HCT116 (cell line): ENCODE measurements at places on chromosomes 1 and 21. TPM values are rescaled to one million over a fixed set of nuclear protein-coding genes. Genes with fewer than 3 reads are reported as not detected.
A peak's percentile ranks its signal among the peaks of the same experiment; 100 is the strongest.

NEGR1 gene
- 0.05 TPM for total RNA-seq

GRCh38 chr1:42334240-42335049 lies 590 bp downstream of the FOXJ3 start:
- peak overlapping the region; percentile 85 for H3K27ac ChIP-seq
- peak overlapping the region; percentile 95 for H3K4me3 ChIP-seq
- no peaks in the 10 kb centered on the region for H3K36me3 ChIP-seq
- H3K4me1 ChIP-seq = peaks cover 15% of the 10 kb centered on the region
- no peaks in the 10 kb centered on the region for H3K27me3 ChIP-seq
- DNase-seq = peak; percentile 31

DNA sequence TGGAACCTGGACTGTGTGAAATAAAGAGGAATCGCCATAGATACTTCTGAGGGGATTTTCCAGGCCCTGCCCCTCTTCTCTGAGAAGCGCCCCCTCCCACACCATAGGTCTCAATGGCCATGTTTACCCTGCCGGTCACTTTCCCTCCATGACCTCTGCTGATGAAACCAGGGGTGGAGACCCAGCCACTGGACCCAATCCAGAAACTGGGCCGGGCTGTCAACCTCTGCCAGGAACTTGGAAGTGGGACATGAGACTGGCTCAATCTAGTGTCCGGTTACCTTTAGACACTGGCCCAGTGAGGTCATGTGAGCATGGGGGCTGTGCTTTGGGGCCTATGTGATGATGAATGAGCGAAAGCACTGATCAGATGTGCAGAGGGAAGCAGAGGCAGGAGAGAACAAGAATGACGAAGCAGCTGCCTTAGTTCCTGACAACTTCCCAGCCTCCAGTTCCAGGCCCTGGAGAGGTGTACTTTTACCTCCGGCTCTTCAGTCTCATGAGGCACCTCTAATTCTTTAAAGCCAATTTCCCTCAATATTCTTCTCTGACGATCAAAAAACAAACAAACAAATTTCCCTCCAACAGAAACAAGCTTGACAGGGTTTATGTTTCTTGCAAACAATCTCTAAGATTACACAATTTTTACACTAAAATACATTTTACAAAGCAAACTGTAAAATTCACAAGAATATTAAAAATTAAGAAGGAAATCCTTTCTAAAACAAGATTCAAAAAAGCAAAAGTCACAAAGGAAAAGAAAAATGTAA lies 4.9 kb downstream of the ASAP3 start:
- H3K27me3 ChIP-seq = no peaks in the 10 kb centered on the region
- H3K4me1 ChIP-seq = peaks cover 30% of the 10 kb centered on the region
- no peak for DNase-seq
- no peak overlapping the region for H3K4me3 ChIP-seq

DNA sequence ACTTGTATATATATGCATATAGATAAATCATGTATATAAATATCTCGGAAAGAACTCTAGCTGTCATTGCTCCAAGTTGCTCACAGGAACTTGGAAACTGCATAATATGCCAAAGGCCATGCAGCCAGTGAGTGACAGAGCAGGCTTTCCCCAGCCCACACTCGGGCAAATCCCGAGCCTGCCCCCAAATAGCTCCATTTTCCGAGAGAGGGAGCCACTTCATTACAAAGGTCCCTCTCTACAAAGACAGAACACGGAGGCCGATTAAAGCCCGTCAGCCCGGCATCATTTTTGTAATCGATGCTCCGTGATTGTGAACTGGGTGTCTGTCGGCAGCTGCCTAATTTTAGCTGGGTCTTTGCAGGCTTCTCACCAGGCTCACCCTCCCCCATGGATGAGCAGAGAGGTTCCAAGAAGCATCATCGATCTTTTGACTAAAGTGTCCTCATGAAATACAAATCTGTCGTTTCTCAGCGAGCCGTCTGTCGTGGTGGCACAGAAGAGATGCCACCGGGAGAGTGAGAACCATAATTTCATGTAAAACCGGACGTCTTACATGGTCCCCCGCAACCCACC lies 663.9 kb downstream of the PTPRU start:
- H3K36me3 ChIP-seq = no peaks in the 10 kb centered on the region
- no peak for DNase-seq
- H3K4me1 ChIP-seq = no peaks in the 10 kb centered on the region
- H3K27me3 ChIP-seq = peaks cover 45% of the 10 kb centered on the region

- H3K36me3 ChIP-seq = no peaks in the 10 kb centered on the region
- H3K27ac ChIP-seq = no peak overlapping the region
- no peaks in the 10 kb centered on the region for H3K4me1 ChIP-seq
- H3K27me3 ChIP-seq = no peaks in the 10 kb centered on the region
- H3K4me3 ChIP-seq = no peak overlapping the region
Measured at GRCh38 chr1:5189384-5189783, 535.0 kb downstream of the AJAP1 start.

GRCh38 chr21:43192501-43193081 lies 23.8 kb downstream of the CRYAA start:
- no peak overlapping the region for H3K4me3 ChIP-seq
- peaks cover 10% of the 10 kb centered on the region for H3K27me3 ChIP-seq
- no peak for DNase-seq
- H3K36me3 ChIP-seq = no peaks in the 10 kb centered on the region
- no peak overlapping the region for H3K27ac ChIP-seq
- no peaks in the 10 kb centered on the region for H3K4me1 ChIP-seq

DNA sequence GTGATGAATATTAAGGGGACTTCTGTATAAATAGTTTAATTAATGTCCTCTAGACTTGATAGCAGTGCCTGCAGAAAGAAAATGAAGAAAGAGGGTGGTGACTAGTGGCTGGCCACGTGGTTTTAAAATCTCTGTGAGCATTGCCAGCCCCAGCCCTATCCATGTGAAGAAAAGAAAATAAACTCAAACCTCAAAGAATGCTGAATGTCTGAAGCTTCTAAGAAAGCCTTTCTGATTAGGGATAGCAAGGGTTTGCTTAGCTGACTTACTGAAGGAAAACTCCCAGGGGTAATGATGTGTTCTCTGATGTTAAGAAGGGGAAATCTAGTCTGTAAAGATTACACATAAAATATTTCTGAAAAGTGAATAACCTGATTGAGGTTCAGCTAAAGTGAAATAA lies 31.8 kb downstream of the ADGRL2 start:
- DNase-seq = no peak
- no peak overlapping the region for H3K27ac ChIP-seq
- no peak overlapping the region for H3K4me3 ChIP-seq
- H3K27me3 ChIP-seq = peaks cover 30% of the 10 kb centered on the region; the same call in 1 of the 2 replicates

DNA sequence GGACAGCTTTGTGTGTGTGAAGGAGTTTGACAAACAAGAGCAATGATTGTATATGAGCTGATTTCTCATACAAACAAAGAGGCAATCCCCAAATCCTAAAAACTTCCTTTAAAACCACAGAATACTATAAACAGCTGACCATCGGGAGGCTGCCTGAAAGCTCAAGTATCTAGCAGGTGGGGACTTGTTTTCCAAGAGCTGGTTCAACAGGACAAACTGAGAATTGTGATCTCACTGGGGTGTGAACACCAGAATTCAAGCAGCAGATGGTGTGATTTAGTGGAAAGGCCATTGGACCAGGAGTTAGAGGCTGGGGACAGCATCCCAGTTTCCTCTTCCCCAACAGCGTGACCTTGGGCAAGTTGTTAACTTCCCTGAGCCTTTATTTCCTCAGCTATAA lies 13.9 kb downstream of the LMX1A start:
- DNase-seq = no peak
- H3K4me1 ChIP-seq = no peaks in the 10 kb centered on the region
- no peaks in the 10 kb centered on the region for H3K36me3 ChIP-seq
- H3K27me3 ChIP-seq = peaks cover 71% of the 10 kb centered on the region

GNG5 gene
- 193 TPM for total RNA-seq

B3GALNT2 gene
- 36.8 TPM for total RNA-seq

- H3K4me1 ChIP-seq = no peaks in the 10 kb centered on the region
- no peaks in the 10 kb centered on the region for H3K36me3 ChIP-seq
- H3K27ac ChIP-seq = no peak overlapping the region
- no peaks in the 10 kb centered on the region for H3K27me3 ChIP-seq
Measured at GRCh38 chr1:171985639-171986038, 144.3 kb downstream of the DNM3 start.

- H3K4me1 ChIP-seq = peaks cover 4% of the 10 kb centered on the region
- no peak overlapping the region for H3K4me3 ChIP-seq
- DNase-seq = no peak
- H3K36me3 ChIP-seq = no peaks in the 10 kb centered on the region
- H3K27me3 ChIP-seq = no peaks in the 10 kb centered on the region
- no peak overlapping the region for H3K27ac ChIP-seq
Measured at GRCh38 chr1:47184090-47184821, 5.6 kb downstream of the PDZK1IP1 start.

- H3K27me3 ChIP-seq = no peaks in the 10 kb centered on the region
- no peak for DNase-seq
- H3K4me1 ChIP-seq = peaks cover 8% of the 10 kb centered on the region
- no peak overlapping the region for H3K27ac ChIP-seq
- H3K4me3 ChIP-seq = no peak overlapping the region
Measured at GRCh38 chr1:78011050-78011449, 6.3 kb downstream of the DNAJB4 start.

GRCh38 chr1:9960011-9960410 lies 16.7 kb downstream of the NMNAT1 start:
- H3K36me3 ChIP-seq = no peaks in the 10 kb centered on the region
- peaks cover 26% of the 10 kb centered on the region for H3K4me1 ChIP-seq
- DNase-seq = no peak

DNA sequence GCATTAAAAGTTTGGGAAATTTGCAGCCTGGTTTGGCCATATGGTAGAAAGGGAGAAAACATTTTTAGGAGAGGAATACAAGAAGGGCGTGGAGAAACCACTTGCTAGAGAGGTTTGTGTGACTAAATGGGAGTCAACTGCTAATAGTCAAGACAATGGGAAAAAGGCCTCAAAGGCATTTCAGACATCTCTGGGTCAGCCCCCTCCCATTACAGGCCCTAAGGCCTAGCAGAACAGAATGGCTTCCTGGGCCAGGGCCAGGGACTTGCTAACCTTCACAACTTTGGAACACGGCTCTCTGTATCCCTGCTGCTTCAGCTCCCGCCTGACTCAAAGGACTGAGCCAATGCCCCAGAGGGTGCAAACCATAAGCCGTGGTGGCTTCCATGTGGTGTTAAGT lies 752.3 kb upstream of the ADAMTS5 start:
- DNase-seq = no peak
- no peak overlapping the region for H3K27ac ChIP-seq
- H3K4me3 ChIP-seq = no peak overlapping the region

PLA2G2D gene
- total RNA-seq = not detected

DNAJC28 gene
- 0.81 TPM for total RNA-seq

GRCh38 chr1:15004396-15004795 lies 149.2 kb upstream of the TMEM51 start:
- H3K36me3 ChIP-seq = no peaks in the 10 kb centered on the region
- H3K27ac ChIP-seq = no peak overlapping the region
- H3K27me3 ChIP-seq = no peaks in the 10 kb centered on the region
- DNase-seq = no peak
- H3K4me3 ChIP-seq = no peak overlapping the region

TDRD10 gene
- not detected for total RNA-seq

GRCh38 chr1:202586018-202586821 lies 124.0 kb downstream of the SYT2 start:
- H3K27ac ChIP-seq = no peak overlapping the region
- H3K27me3 ChIP-seq = no peaks in the 10 kb centered on the region
- no peak for DNase-seq
- H3K36me3 ChIP-seq = no peaks in the 10 kb centered on the region
- peaks cover 22% of the 10 kb centered on the region for H3K4me1 ChIP-seq
- H3K4me3 ChIP-seq = no peak overlapping the region

GRCh38 chr1:33820804-33821203 lies 43.1 kb upstream of the HMGB4 start:
- peaks cover 51% of the 10 kb centered on the region for H3K27me3 ChIP-seq
- no peak overlapping the region for H3K27ac ChIP-seq
- H3K4me3 ChIP-seq = no peak overlapping the region
- no peaks in the 10 kb centered on the region for H3K36me3 ChIP-seq
- H3K4me1 ChIP-seq = no peaks in the 10 kb centered on the region
- no peak for DNase-seq

GRCh38 chr1:149936170-149936991 lies at the start of gene MTMR11:
Gene MTMR11, minus strand, starts transcription at chr1:149936879. Its CDS starts 232 bp downstream, at chr1:149936647.
- H3K27ac ChIP-seq = peak within 1 kb of the TSS; percentile 89
- no peaks in the 10 kb centered on the region for H3K36me3 ChIP-seq
- peak within 1 kb of the TSS; percentile 64 for H3K4me3 ChIP-seq

S100A9 gene
- total RNA-seq = 0.59 TPM

GRCh38 chr1:116972674-116973030 lies 28.9 kb upstream of the CD101 start:
- no peak overlapping the region for H3K4me3 ChIP-seq
- H3K4me1 ChIP-seq = no peaks in the 10 kb centered on the region
- no peaks in the 10 kb centered on the region for H3K27me3 ChIP-seq

AJAP1 gene
- not detected for total RNA-seq

GBP7 gene
- total RNA-seq = not detected

DNA sequence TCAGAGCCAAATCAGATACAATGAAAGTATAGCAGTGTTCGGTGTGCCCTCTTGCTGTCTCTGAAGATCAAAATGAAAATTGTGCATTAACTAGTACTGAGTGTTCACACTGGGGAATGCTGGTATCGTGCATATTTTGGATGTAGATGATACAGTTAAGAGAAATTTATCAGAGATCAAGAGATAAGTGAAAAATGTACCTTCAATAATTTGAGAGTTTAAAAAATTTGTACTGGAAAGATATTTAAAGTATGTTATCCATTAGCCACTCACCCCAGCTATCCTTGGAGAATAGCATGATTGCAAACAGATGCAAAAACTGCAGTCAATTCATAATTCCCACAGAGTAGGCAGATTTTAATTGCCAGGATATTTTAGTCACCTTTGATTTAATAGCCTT lies 56.4 kb downstream of the GREM2 start:
- no peak for DNase-seq
- no peaks in the 10 kb centered on the region for H3K27me3 ChIP-seq
- H3K36me3 ChIP-seq = no peaks in the 10 kb centered on the region
- no peaks in the 10 kb centered on the region for H3K4me1 ChIP-seq

DNA sequence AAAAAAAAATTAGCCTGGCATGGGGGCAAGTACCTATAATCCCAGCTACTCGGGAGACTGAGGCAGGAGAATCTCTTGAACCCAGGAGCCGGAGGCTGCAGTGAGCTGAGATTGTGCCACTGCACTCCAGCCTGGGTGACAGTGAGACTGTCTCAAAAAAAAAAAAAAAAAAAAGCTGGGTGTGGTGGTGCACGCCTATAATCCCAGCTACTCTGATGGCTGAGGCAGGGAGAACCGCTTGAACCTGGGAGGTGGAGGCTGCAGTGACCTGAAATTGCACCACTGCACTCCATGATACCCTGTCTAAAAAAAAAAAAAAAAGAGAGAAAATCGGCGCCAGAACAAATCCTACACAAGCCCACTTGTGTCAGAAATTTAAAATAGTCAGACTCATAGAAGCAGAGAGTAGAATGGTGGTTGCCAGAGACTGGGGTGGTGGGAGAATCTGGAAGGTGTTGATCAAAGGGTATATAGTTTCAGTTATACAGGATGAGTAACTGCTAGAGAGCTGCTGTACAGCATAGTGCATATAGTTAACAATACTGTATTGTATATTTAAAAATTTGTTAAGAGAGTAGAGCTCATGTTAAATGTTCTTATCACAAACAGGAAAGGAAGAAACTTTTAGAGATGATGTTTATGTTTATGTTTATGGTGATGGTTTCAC lies 9.6 kb downstream of the DIP2A start:
- DNase-seq = no peak
- H3K27ac ChIP-seq = no peak overlapping the region
- no peaks in the 10 kb centered on the region for H3K27me3 ChIP-seq
- no peak overlapping the region for H3K4me3 ChIP-seq
- no peaks in the 10 kb centered on the region for H3K4me1 ChIP-seq

CLCA4 gene
- total RNA-seq = not detected
